ENCODE measurements at places on chromosomes 1 and 21. TPM values are rescaled to one million over a fixed set of nuclear protein-coding genes. Genes with fewer than 3 reads are reported as not detected.

LCE2A gene
- 2.5 TPM for total RNA-seq

TMEM51 gene
- 18.9 TPM for total RNA-seq

SPRR4 gene
- total RNA-seq: not detected

OR2T35 gene
- total RNA-seq: not detected

PROX1 gene
- total RNA-seq: 0.13 TPM

WNT9A gene
- total RNA-seq: not detected

MPL gene
- total RNA-seq: not detected

ERICH3 gene
- not detected for total RNA-seq

GPR3 gene
- total RNA-seq: 2.1 TPM

KCNE1 gene
- not detected for total RNA-seq

DSCAM gene
- not detected for total RNA-seq

DYRK3 gene
- 26.3 TPM for total RNA-seq

TNFRSF9 gene
- total RNA-seq: not detected

SELL gene
- not detected for total RNA-seq

CFAP141 gene
- not detected for total RNA-seq

MROH7 gene
- total RNA-seq: not detected

PER3 gene
- 8.8 TPM for total RNA-seq

KRTAP7-1 gene
- total RNA-seq: not detected

PTPRC gene
- 0.35 TPM for total RNA-seq

LCE1A gene
- total RNA-seq: not detected

CSDE1 gene
- total RNA-seq: 267 TPM

CA14 gene
- total RNA-seq: 54.4 TPM

TRIM45 gene
- 16.0 TPM for total RNA-seq

UTS2 gene
- not detected for total RNA-seq

CAMSAP2 gene
- 32.8 TPM for total RNA-seq

SAMD11 gene
- total RNA-seq: not detected

TMCO4 gene
- total RNA-seq: 19.8 TPM

SPOCD1 gene
- 1.5 TPM for total RNA-seq

TAS1R1 gene
- total RNA-seq: not detected

PHLDA3 gene
- total RNA-seq: 36.9 TPM

DNAJC6 gene
- 0.93 TPM for total RNA-seq

CELA3B gene
- not detected for total RNA-seq

TNFSF4 gene
- total RNA-seq: 0.55 TPM

MUL1 gene
- 23.3 TPM for total RNA-seq

SPATA45 gene
- 0.40 TPM for total RNA-seq

AGPAT3 gene
- 22.0 TPM for total RNA-seq

BRINP3 gene
- total RNA-seq: not detected

JAM2 gene
- 0.26 TPM for total RNA-seq

RAB25 gene
- total RNA-seq: not detected

FCMR gene
- 1.7 TPM for total RNA-seq

RNPC3 gene
- 5.5 TPM for total RNA-seq

LRRC38 gene
- not detected for total RNA-seq

RHOC gene
- total RNA-seq: 100 TPM

LCE1E gene
- total RNA-seq: not detected

FMN2 gene
- total RNA-seq: 35.4 TPM

SLC25A44 gene
- total RNA-seq: 26.0 TPM

LMX1A gene
- total RNA-seq: not detected

VWA1 gene
- total RNA-seq: 15.3 TPM

Data from SK-MEL-5 (cell line).